ENCODE measurements at places on chromosomes 7 and 10.

DNA sequence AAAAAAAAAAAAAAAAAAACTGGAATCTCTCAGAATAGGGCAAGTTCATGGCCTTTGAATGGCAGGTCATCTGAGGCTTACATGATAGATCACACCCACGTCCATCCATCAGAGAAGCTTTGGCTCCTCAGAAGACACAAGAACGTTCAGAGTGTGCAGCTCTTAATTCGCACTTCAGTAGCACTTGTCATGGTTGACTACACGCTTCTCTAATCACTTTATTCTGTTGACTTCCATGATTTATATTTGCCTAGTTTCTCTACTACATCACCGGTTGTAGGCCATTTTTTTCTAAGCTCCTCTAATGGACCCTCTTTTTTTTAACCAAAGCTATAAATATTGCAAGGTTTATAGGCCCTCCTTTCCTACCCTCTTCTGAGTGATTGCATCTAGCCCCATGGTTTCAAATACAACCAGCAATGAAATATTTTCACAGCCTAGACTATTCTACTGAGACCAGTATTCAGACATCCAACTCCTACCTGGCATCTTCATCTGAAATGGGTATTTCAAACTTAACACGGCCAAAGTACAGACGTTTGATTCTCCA lies 305.4 kb upstream of the CELF2 start:
- DNase-seq: no peak

DNA sequence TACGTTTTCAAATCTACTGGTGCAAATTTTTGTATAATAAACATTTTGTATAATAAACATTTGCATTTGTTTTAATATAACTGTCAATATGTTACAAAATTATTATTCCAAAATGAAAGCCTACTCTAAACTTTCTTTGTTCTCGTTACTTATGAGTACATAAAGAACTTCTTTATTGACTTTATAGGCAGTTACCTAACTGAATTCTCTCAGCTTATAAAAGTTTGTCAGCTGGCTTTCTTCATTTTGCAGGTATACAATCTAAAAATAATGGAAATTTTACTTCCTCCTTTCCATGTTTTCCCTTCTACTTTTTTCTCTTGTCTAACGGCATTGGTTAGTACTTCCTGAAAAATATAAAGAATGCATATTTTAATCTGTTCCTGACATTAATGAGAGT lies 137.1 kb downstream of the CHCHD3 start:
- DNase-seq: no peak

DNA sequence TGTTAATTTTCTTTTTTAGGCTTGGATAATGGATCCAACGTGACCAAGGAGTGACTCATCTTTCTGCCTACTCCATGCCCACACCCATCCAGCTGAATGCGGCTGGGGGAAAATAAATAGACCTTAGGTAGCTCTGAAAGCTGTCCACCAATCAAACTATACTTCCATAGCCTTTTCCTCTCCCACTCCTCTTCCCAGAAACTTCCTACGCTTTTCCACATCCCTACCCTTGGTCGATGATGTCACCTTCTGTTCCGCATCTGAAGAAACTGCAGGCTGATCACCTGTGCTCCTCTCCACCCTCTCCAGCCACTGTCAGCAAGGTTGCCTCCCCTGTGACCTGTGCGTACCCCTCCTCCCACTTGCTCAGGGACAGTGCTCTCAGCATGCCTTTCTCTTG lies 359.8 kb upstream of the KLF6 start:
- peak; percentile 26 for DNase-seq

DNA sequence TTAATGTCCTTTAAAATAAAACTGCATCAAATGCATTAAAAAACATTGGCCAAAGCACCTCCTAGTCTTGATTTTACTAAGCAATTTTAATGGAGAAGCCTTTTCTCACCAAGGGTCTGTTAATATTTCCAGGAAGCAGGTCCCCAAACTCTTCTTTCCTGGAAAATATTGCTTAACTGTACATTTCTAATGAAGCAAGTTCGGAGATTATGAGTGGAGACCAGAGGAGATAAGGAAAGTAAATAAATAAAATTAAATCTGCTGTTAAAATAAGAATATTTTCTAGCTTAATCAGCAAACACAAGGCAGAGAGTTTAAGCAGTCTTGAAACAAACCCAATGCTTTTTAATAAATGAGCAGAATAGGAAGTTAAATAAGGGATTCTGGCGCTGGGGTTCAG lies 322.4 kb downstream of the PTEN start:
- DNase-seq: no peak

DNA sequence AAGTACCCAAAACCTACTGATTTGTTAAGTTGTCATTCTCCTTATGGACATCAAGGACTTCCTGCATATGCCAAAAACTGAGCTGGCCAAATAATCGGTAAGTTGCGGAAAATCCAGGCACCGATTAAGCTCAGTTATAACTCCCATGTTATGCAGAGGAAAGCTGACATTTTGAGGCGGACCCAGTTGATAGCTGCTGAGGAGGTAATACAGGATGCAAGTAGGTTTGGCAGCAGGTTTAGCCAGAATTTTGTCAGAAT lies 725.1 kb upstream of the GALNT17 start:
- DNase-seq: no peak

DNA sequence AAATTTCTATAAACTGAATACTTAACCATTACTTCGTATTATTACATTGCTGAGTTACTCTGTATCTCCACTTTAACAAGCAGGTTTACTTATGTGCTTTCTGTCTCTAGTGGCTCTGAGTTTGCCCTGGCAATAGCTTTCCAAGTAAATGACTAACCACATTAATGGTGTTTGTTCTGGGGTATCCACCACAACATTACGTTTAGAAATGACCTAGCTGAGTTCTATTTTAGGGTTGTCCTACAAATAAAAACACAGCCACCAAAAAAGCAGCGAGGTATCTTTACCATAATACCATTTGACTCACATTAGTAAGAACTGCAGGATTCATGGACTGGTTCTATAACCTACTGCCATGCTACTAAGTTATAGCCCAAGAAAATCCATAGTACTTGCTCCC lies 83.1 kb downstream of the HIBADH start:
- peak; percentile 46 for DNase-seq

DNA sequence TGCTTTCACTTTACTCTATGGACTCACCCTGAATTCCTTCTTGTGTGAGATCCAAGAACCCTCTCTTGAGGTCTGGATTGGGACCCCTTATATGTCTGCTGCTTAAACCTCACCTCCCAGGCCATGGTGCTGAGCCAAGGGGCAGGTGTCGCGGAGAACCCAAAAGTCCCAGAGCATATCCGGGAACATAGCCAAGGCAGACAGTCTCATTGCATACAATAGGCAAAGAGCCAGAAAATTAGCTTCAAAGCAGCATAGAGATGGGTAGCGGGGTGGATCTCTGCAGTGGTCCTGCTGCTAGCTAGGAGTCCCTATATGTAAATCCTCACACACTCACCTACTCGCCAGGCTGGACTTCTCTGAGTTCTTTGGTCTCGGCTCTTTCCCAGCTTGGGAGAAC lies 5.5 kb downstream of the CCL24 start:
- no peak for DNase-seq

DNA sequence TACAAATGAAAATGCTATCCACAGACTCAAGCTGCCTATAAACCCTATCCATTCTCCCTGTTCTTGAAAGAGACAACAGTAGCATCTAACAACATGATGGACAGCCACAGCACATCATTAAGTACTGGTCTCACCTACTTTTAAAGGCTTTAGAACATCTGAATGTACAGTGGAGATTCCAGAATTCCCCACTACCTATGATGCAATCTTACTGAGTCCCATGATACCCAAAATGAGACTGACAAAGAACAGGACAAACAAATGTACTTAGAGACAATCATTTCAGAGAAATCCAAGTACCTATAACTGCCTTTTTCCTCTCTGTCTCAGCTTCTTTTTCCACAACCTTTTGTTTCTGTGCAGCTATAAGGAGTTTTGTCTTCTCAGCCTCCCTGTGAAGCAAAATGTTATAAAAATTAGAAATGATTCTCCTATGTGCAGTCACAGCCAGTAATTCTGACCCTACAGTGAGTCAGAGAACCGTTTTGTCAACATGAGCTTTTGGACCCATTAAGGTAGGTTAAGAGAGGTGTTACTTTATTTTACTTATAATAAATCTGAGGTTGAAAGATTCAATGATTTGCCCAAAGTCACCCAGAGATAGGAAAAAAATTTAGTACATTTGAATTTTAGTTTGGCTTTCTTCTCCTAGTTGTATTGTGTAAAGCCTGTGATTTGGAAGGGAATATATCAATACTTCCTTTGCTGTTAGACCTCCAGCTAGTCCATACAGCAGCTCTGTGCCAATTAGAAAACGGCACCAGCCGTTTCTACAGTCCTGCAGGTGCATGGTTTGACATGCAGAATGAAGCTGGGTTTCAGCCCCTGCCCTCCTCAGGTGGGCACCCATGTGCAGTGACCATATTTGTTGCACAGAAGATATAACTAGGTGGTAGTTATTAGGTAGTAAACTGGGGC lies 21.9 kb downstream of the ERLIN1 start:
- DNase-seq: no peak

GRCh38 chr7:91843831-91844230 lies 36.7 kb downstream of the MTERF1 start:
- DNase-seq: no peak
